ENCODE measurements at places on chromosomes 1 and 21.

GRCh38 chr1:84757301-84757700 lies 67.0 kb upstream of the SSX2IP start:
- no peak for DNase-seq

DNA sequence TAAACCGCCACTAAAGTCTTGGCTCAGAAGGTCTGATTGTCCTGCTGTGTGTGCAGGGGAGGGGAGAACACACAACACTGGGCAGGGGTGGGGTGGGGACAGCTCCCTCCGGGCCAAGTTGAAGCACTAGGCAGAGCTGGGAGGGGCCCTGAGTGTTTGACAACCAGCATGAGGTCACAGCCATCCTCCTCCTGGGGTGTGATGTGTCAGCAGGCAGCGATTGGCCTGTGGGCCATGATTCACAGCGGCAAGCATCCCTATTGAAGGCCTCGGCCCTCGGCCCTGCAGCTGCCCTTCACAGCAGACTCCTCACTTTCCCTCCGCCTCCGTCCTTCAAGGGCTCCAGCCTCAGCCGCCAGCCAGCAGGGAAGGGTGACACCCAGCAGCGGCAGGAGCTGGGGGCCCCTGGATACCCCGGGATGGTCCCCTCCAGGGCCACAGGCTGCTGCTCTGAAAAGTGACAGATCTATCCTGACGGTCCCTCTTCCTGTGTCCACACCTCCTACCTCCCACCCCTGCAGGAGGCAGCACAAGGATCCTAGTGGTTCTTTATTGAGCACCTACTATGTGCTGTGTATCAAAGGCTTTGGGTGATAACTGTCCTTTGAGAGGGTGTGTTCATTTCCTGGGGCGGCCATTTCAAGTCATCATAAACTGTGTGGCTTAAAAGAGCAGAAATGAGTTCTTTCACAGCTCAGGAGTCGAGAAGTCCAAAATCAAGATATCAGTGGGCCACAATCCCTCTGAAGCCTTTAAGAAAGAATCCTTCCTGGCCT lies 66.0 kb upstream of the SLC25A33 start:
- DNase-seq = peak; percentile 92

- DNase-seq = no peak
Observed at GRCh38 chr1:173639102-173639501, 4.0 kb downstream of the TEX50 start.

DNA sequence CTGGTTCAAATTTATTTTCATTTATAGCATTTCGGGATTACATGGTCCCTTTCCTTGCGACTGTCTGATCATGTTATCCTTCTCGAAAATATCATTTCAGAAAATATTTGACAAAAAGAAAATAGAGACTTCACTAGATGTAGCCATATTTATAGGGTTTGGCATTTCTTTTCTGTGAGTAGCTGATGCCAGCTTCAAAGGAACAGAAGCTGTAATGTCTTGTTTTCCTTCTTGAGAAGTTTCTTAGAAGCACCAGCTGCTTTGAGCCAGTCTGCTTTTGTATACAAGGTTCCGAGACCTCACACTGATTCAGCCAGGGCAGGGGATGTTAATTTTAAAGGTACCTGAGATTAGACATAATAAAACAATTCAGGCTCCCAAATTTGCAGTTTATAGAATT lies 248.2 kb downstream of the ZNF648 start:
- no peak for DNase-seq

Data from H54 (cell line).